CD4-positive, alpha-beta T cell treated with Interleukin-6 for 4 hours (primary cell): ENCODE measurements at places on chromosomes 7 and 10.
A peak's percentile ranks its signal among the peaks of the same experiment; 100 is the strongest.

GRCh38 chr10:27949528-27950241, 49.2 kb downstream of the ODAD2 start:
- DNase-seq: no peak

DNA sequence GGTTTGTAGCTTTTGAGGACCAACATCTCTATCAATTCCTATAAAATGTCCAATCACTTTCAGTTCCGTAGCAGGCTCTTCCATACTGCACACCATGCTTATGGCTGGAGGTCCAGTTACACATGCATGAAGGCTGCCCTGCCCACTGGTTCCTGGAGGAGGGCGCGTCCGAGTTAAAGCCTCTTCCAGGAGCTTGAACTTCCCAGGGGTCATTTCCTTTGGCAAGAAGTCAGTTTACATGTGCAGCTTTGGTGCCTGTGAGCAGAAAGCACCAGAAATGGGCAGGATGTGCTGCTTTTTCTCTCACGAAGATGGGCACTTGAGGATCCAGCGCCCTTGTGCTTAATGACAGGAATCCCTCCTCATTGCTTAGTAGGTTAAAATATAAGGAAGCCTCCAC, 17.6 kb upstream of the PHYH start:
- no peak for DNase-seq

- peak; percentile 2 for DNase-seq
Observed at GRCh38 chr10:60237977-60238758, 151.5 kb downstream of the ANK3 start.

- DNase-seq: no peak
Observed at GRCh38 chr7:103879928-103880600, 109.4 kb downstream of the RELN start.

- no peak for DNase-seq
Observed at GRCh38 chr7:16080131-16080530, 341.2 kb downstream of the CRPPA start.

DNA sequence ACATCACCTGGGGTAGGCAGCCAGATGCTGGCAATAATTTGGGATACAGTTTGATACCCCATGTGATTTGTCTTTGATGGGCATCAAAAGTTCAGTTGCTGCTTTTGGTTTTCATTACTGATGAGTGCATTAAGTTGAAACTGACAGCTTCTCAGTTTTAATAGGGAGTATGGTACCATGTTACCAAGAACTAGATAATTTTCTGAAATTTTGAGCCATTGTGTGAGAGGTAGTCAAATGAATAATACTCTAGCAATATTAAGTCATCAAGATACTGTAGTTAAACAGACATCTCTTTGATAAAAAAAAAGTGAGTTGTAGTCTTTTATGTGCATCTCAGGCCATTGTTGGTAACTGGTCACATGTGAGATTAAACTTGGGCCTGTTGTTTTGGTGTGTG, 71.5 kb downstream of the ST7 start:
- no peak for DNase-seq

GRCh38 chr7:1241603-1242255, 9.1 kb downstream of the UNCX start:
- no peak for DNase-seq

- DNase-seq: no peak
Observed at GRCh38 chr10:123642697-123643096, 23.5 kb upstream of the GPR26 start.

DNA sequence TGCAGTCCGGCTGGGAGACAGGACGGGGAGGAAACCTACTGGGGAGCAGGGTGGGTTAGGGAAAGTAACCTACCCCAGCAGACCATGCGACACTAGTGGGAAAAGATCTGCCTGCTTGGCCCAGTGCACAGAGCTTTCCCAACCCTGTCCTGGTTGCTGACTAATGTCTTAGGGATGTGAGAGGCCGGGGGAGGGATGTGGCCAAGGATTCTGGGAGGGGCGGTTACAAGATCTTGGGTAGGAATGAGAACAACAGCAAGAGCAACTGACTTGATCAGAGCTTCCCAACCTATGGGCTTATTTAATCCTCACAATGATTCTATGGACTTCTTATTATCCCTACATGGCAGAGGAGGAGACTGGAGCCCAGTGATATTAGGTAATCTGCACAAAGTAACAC, 24.0 kb upstream of the EIF5AL1 start:
- no peak for DNase-seq

DNA sequence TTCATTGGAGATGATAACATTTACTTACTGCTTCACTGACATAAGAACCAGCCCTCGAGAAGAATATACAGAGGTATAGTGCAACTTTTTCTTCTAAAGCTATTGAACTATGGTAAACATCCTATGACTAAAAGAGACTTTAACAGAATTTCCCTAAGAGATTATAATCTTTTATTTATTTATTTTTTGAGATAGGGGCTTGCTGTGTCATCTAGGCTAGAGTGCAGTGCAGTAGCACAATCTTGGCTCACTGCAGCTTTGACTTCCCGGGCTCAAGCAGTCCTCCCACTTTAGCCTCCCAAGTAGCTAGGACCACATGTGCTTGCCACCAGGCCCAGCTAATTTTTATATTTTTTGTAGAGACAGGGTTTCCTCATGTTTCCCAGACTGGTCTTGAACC, 258.5 kb upstream of the FERD3L start:
- DNase-seq: no peak

DNA sequence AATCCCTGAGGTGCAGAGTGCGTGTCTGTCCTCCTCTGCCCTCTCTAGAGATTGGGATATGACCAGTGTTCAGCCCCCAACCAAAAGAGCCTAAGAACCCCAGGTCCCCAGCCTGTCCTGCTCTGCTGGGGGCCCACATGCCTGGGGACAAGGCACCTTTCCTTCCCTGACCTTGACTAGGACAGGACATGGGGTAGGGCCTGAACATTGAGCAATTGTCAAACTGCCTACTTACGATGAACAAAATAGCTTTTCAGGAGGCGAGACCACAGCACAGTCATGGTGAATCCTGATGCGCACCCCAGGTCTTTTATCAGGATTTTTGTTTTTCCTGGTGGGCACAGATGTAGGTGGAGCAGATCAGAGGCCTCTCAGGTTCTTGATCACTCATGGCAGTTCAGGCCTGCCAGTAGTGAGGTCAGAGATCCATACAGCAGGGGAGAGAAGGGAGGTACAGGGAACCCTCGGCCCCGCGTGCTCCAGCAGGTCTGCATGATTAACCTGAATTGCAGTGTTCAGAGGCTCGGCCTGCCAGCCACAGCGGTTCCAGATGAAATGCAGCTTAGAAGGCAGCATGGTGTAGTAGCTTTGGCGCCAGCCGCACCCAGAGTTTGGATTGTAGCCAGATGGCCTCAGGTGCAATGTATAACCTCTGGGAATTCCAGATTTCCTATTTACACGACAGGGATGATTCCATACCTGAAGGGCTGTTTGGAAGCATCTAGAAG, 191.3 kb downstream of the CUX1 start:
- DNase-seq: no peak

DNA sequence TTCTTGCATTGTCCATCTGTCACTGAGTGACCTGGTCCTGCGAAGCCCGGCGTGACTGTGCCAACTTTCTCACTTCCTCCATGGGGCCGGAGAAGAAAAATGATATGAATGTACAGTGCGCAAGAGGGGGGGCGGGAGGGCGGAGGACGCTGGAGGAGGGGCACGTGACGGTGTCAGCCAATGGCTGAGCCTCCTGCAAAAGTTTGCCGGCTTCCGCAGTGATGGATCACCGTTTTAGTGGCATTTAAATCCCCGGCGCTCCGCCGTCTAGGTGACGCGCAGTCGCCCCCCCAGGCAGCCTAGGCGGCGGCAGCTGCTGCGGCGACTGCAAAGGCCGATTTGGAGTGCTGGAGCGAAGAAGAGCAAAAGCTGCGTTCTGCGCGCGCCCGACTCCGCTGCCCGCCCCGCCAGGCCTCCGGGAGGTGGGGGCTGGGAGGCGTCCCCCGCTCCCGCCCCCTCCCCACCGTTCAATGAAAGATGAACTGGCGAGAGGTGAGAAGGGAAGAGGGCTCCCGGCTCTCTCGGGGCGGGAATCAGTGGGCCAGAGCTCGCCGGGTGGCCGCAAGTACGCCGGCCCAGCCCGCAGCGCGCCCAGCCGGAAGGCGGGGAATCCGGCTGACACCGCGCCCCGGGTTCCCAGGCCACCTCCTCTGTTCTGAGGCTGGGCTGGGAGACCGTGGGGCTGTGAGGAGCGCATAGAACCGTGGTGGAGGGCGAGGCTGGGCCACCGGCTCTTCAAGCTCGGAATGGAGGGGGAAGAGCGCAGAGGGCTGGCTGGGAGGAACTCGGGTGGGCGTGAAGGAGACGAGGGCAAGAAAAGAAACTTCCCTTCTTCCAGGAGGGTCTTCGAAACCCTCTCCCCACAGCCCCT, at the start of gene HOXA1:
TSS of gene HOXA1 (minus strand) at position 104 of the 871 bp plus-strand sequence. CDS start at position 16, 88 bp downstream.
- peak; percentile 83 for DNase-seq

- DNase-seq: no peak
Observed at GRCh38 chr10:62894156-62894555, 78.0 kb upstream of the EGR2 start.

DNA sequence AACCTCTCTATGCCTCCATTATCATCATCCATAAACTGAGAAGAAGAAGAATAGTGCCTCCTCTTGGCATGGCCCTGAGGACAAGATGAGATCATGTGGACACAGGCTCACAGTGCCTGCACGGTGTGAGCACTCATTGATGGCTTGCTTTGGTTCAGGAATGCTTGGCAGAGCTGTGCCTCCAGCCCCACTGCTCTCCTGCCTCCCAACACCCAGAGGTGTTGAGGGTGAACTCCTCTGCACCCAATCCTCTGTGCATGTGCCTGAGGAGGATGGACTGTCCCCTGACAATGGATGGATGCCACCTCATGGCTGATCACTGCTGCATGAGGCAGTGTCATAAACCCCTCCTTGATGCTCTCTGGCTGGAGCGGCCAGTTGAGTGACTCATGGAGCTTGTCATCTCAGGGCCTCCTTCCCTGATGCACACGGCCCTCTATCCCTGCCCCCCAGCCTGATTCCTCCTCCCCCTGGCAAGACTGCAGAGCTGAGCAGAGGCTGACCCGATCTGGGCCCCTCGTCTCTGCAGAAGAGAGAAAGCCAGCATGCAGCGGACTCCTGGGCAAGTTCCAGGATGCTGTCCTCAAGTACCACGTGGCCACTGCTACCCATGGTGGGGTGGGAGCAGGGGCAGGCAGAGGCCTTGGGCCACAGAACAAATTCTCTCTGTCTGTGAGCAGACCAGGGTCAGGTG, 136.3 kb downstream of the KCNMA1 start:
- no peak for DNase-seq

- no peak for DNase-seq
Observed at GRCh38 chr10:92595505-92595904, 2.6 kb downstream of the KIF11 start.

DNA sequence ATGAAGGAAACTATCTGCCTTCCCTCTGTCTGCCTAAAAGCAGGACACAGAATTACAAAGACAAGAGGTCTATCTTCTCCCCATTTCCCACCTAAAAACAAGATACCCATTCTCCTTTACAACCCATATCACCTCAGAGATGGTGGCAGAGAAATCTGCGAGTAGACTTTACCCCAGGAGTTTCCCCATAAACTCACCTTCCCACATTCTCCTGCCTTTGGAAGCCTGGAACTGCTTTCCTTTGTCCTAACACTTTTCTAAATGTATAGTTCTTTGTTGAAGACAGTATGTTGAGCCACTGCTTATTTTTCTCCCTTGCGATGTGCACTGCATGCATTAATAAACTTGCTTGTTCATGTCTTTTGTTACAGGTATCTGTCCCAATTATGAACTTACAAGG, 8.0 kb downstream of the SHTN1 start:
- DNase-seq: no peak

DNA sequence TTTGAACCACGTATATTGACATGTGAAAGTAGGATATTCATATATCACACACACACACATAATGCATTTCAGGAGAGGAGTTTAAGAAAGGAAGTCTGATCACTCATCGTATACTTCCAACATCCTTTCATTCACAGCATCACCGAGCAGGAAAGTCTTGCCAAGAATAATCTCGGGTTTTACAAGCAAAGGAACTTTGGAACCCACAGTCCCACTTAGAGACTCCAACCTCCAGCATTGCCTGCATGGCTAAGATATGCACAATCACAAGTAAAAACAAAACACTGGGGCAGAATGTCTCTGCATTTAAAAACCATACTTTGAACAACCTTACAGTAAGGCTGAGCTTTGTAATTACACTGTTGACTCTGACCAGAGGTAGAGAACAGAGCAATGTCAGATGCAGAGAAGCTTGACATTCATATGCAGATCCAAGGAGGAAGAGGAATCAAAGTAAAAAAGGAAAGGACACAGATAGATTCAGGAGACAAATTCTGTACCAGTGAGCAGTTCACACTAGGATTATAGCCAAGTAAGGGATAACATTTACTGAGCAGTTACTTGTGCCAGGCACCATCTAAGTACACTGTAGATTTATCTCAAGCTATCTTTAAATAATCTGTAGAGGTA, 14.8 kb downstream of the THSD7A start:
- no peak for DNase-seq

GRCh38 chr7:17802056-17802455, 138.2 kb downstream of the SNX13 start:
- no peak for DNase-seq

DNA sequence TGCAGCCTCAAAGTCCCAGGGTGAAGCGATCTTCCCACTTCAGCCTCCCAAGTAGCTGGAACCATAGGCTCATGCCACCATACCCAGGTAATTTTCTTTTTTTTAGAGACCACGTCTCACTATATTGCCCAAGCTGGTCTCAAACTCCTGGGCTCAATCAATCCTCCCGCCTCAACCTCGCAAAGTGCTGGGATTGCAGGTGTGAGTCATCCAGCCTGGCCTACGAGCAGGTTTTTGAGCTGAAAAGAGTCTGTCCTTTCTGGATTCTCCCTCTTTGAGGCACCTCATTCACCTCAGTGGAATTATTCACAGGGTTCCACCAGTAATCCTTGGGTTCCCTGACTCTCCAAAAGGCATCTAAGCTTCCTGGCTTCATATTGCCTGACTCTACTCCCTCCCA, 7.6 kb upstream of the LEP start:
- no peak for DNase-seq

- DNase-seq: no peak
Observed at GRCh38 chr7:25454562-25455041, 226.3 kb upstream of the NPVF start.

DNA sequence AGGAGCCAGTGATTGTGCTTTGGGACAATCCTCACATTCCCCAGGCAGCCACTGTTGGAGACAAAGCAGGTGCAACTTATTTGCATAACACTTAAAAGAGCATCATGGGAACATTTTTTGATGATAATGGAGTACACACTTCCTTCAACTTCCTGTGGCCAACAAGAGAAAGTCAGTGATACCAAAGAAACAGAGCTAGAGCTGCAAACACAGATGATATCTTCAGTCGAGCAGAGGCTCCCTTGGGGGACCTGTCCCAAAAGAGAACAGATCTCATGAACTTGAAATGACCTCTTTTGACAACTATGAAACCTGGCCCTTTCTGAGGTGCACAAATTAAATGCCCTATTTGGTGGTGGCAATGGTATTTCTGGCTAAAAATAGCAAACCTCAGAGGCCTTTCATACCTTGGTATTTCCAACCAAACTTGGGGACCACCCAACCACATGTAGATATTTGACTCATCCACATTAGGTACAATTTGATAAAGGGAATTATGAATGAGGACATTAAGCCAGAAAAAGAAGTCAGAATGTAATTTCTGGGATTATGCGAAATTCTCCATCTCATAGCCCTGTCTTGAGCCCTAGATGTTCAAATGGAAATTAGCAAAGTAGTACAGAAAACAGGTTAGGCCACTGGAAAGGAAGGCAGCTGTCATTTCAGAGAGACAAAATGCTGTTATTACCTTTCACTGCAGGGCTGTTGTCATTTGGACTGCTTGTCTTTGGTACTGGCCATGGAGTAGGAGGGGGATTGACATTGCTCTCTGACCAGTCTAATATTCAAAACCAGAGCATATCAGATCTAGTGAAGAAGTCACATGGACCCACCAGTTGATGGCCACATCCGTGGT, 146.2 kb downstream of the ICA1 start:
- no peak for DNase-seq
